ENCODE measurements at places on chromosomes 3 and 15.

DNA sequence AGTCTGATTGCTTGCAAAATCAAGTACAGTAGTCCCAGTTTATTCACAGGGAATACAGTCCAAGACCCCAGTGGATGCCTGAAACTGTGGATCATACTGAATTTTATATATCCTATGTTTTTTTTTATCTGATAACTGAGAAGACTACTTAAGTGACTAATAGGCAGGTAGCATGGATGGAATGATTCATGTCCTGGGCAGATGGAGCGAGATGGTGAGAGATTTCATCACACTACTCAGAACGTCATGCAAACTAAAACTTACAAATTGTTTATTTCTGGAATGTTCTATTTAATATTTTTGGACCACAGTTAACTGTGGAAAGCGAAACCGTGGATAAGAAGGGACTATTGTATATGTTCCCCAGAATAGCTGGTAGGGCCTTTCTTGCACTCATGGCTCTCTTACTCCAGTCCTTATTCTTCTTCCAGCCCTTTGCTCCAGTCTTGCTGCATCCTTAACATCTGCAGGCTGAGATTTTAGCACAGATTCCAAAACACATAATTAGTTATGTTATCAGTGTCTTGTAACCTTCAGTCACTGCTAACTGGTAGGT lies 290.0 kb downstream of the ADAMTSL3 start:
- no peak for DNase-seq

- no peak for DNase-seq
Measured at GRCh38 chr3:81354119-81354518, 407.3 kb downstream of the GBE1 start.

- no peak for DNase-seq
Measured at GRCh38 chr3:193016437-193016901, 98.8 kb upstream of the MB21D2 start.

DNA sequence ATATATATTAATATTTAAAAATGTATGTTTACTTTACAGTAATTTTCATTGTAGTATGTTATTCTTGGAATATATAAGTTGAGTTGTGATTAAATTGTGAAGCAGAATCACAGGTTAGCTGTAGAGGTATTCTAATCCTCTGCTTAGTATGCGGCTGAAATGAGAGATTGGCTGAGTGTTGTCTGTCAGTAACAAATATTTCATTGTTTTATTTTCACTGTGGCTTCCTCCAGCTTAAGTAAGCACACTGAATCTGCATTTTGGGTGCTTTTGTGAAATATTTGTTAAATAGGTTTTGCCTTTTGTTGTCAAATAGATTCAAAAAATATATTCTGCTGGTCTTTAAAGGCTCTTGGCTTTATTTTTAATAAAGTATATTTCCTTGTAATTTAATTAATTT lies 357.5 kb downstream of the CADM2 start:
- DNase-seq = no peak

DNA sequence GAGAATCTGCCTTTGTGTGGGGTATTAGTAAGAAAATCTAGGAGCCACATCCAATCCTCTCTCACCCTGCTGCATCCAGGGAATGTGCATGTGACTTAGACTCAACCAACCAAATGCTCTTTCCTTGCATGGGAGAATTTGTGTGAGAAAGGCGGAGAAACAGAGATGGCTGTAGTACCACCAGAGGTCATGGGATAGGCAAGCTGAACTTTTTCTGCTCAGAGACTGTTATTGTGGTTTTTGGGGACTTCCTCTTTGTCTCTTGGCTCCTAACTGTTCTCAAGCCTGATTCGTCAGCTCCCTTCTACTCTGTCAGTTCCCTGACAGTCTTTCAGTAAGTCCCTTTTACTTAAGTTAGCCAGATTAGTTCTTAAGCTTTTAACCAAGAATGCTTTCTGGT lies 2.6 kb upstream of the ZSCAN2 start:
- DNase-seq = peak; percentile 92

DNA sequence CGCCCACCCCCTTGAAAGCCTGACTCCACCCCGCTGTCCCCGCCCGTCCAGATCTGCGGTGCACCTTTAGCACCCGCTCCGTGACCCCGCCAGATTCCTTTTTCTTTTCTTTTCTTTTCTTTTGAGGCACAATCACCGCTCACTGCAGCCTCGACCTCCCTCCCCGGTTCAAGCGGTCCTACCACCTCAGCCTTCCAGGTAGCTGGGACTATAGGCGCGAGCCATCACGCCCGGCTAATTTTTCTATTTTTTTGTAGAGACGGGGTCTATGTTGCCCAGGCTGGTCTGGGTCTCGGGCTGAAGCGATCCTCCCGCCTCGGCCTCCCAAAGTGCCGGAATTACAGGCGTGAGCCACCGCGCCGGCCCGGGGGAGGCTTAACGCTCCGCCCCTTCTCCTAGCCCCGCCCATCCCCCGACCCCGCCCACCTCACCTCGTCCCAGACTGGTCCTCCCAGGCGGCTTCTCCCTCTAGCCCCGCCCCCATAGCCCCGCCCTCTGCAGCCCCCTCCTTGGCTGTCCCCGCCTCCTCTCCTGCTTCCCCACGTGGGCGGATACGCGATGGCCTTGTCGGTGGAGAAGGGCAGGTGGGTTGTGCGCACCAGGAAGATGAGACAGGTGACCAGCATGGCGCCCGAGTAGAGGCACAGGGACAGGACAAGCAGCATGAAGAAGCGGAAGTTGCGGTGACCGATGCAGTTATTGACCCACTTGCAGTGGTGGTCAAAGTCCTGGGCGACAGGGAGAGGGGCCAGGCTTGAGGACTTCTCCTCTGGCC lies 3.2 kb downstream of the ZDHHC19 start:
- no peak for DNase-seq

- DNase-seq = peak; percentile 70
Measured at GRCh38 chr15:58147171-58147611, 9.0 kb downstream of the AQP9 start.

DNA sequence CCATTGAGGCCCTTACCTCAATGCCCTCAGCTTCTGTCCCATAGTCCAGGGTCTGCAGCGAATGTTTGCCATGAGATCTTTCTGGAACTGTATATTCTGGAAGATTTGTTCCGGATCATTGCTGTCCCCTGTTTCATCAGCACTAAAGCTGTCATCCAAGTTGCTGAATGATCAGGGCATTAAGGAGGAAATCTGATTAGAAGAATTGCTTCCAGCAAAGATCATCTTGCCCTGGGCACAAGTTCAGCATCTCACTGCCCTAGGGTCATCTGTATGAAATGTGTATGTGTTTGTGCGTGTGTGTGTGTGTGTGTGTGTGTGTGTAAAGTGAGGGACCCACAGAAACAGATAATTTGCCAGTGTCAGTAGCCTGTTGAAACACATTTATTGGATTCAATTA lies 1.4 kb downstream of the TMC3 start:
- no peak for DNase-seq

GRCh38 chr3:181947606-181948005 lies 235.9 kb downstream of the SOX2 start:
- DNase-seq = no peak

DNA sequence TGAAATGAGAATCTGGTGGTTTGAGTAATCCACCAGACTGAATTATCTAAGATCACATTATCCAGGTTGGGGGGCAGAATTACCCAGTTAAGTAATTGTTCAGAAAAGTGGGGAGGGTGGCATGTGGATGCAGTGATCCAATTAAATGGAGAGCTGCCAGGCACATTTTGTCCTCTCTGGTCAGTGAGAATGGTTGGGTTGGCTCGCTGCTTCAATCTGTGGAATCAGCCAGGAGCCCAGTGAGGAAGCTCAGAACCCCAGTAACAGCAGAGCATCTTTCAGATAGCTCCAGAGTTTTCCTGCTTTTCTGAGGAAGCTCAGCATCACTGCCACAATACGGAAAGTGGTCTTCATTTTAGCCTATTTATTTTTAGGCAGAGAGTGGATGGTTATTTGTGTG lies 6.4 kb upstream of the EXOG start:
- DNase-seq = no peak

GRCh38 chr3:143363949-143364348 lies 244.4 kb downstream of the CHST2 start:
- DNase-seq = peak; percentile 6

- DNase-seq = no peak
Measured at GRCh38 chr15:93866948-93867347, 364.4 kb upstream of the MCTP2 start.

DNA sequence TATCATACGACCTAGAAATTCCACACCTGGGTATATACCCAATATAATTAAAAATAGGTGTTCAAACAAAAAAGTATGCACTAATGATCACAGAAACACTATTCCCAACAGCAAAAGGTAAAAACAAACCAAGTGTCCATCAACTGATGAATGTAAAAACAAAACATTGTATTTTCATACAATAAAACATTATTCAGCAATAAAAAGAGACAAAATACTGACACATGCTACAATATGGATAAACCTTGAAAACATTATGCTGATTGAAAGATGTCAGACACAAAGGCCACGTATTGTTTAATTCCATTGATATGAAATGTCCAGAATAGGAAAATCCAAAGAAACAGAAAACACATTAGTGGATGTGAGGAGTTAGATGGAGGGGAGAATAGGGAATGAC lies 71.0 kb downstream of the RPL22L1 start:
- DNase-seq = no peak

GRCh38 chr3:50665081-50665840 lies 9.5 kb upstream of the DOCK3 start:
- no peak for DNase-seq

DNA sequence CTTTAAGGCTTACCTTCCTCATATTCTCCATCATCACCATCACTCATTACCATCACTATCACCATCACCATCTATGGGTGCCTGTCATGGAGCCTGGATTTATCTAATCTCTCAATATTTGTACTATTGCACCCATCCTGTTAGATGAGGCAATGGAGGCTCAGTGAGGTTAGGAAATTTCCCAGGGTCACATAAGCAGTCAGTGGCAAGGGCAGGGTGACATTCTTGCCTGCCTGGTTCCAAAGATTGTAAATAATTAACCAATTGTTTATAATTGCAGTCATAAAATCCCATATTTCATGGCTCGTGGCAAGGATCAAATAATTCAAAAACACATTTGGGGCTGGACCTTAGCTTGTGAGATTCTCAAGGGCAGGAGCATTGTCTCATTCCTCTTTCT lies 55.2 kb downstream of the MGLL start:
- no peak for DNase-seq

GRCh38 chr15:39661776-39662175 lies 80.9 kb downstream of the THBS1 start:
- DNase-seq = no peak

DNA sequence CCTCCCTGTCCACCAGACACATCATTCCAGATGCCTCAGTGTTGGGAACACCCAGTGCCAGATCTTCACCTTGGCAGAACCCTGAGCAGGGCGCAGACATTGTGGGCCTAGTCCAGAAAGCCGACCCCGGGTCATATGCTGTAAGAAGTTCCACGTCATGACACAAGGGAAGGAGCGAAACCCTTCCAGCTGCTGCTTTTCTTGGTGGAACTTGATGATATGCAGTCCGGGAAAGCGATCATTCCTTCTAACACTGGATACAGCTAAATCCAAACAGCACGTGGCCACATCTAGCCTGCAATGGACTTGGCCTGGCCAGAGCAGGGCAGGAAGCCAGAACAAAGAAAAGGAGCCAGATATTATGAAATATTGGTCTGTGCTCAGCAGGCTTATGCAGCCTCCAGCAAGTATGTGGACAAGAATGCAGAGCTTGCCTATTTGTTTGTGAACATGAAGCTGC lies 22.0 kb downstream of the GASK1A start:
- no peak for DNase-seq

DNA sequence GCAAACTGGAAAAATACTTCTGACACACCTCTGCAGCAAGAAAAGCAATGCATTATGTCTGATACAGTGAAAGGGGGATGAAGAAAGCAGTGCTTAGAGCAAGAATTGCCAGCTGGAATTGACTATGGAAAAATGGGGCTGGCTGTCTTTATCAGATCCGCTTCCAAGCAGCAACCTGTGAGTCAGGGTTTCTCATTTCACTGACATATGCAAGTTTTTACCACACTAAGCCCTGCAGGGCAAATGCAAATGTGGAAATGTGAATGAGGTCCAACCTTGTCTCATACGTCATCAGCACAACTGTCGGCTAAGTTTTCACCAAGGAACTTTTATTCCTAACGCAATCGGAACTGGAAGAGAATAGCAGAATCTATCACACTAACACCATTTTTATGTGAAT lies 172.5 kb upstream of the GADL1 start:
- no peak for DNase-seq

- DNase-seq = no peak
Measured at GRCh38 chr3:175434561-175434960, 575.4 kb downstream of the NAALADL2 start.

DNA sequence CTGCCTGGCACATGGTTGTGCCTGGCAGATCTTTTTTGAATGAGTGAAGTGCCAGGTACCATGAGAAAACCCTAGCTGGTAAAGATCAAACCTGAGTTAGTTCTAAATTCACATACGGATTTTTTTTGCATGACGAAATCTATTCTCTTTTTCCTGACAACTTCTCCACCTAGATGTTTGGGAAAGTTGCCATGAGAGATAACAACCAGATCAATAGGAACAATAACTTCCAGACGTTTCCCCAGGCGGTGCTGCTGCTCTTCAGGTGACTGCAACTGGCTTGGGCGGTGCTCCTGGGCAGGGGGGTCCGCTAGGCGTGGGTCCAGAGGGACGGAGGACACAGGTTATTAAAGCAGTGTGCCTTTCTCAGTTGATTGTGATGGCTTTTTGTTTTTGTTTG lies 71.8 kb downstream of the CHDH start:
- no peak for DNase-seq

DNA sequence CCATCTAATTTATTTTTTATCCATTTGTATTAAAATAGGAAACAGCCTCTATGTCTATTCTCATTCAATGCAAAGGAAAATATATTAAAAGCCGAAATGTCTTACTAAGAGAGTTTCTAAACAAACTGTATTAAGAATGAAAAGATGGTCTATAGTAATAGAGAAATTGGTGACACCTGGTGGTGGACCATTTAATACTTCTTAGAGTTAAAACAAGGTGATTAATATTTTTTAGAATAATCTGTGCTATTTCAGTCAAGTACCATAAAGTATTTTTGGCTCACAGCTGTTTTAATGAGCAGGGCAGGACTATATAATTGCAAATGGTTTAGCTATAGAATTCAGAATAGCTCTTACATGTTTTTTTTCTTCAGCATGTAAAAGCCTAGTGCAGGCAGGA lies 55.7 kb downstream of the SYNPR start:
- DNase-seq = no peak

- no peak for DNase-seq
Measured at GRCh38 chr3:46670891-46671427, 22.5 kb downstream of the ALS2CL start.

- peak; percentile 93 for DNase-seq
Measured at GRCh38 chr15:95446854-95447253, 883.6 kb upstream of the NR2F2 start.

DNA sequence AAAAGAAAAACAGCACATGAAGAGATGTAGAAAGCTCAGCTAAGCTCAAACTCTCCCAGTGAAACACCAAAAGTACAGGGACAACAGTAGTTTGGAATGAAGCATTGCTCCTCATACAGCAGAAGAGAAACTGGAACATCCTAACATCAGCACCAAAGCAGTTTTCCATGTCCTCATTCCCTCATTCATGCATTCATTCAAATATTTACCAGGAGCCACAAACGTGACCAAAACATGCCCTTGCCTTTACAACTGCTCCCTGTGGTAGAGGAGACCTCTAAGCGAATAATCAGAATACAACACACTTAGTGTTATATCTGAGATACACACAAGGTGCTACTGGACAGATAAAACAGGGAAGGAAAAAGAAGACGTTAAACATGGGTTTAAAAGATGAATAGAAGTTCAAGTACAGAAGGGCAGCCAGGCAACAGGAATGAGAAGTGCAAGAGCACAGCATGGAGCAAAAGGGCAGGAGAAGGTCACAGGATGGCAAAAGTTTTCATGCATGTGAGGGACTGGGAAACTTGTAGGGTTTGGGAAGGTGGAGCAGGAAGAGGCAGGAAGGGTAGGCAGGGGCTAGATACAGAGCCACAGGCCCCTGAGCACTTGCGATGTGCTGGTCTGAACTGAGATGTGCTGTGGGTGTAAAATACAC lies 58.5 kb upstream of the LMCD1 start:
- no peak for DNase-seq
